ENCODE measurements at places on chromosomes 11 and 22. TPM values are rescaled to one million over a fixed set of nuclear protein-coding genes. Genes with fewer than 3 reads are reported as not detected.

The ZP1 gene
- total RNA-seq, result 0.55 TPM

The OR8G1 gene
- not detected for total RNA-seq

The DUSP8 gene
- under 0.01 TPM for total RNA-seq

The KIF18A gene
- total RNA-seq, result 2.6 TPM

The OR8D1 gene
- total RNA-seq, result not detected

The POTEH gene
- not detected for total RNA-seq

The GGTLC2 gene
- not detected for total RNA-seq

The ACAD8 gene
- 16.9 TPM for total RNA-seq

The KCNA4 gene
- total RNA-seq, result not detected

The KRTAP5-7 gene
- not detected for total RNA-seq

The CHCHD10 gene
- total RNA-seq, result 6.0 TPM

The POU2F3 gene
- total RNA-seq, result not detected

The LYVE1 gene
- under 0.01 TPM for total RNA-seq

The OOSP3 gene
- not detected for total RNA-seq

The ANGPTL5 gene
- under 0.01 TPM for total RNA-seq

The MS4A15 gene
- not detected for total RNA-seq

The IL17REL gene
- total RNA-seq, result not detected

The TOMM22 gene
- 73.4 TPM for total RNA-seq

The C11orf91 gene
- not detected for total RNA-seq
